Activated effector memory CD4-positive, alpha-beta T cell treated with Interleukin-2 at 50 U/mL for 16 hours (primary cell): ENCODE measurements at places on chromosomes 5 and 9.

GRCh38 chr5:177612215-177612673 is 12.3 kb downstream of the B4GALT7 start:
- DNase-seq: no peak

DNA sequence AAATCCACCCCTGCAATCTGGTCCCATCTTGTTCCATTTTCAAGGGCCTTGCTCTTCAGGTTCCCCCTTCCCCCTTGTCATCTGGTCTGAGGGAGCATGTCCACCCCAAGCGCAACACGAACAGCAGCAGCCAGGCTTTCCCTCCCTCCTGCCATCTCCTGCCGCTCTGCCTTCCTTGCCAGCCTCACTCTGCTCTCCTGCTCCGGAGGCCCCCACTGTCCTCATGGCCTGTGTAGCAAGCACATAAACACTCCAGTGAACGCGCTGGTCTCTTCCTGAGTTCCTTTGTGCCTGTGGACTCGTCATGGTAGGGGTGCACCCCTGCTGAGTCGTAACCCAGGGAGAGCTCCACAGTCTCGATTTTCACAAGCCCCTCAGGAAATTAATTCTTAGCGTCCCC is 29.9 kb downstream of the TENT4A start:
- no peak for DNase-seq

GRCh38 chr5:149724884-149725283 is 5.2 kb upstream of the PPARGC1B start:
- DNase-seq: no peak

DNA sequence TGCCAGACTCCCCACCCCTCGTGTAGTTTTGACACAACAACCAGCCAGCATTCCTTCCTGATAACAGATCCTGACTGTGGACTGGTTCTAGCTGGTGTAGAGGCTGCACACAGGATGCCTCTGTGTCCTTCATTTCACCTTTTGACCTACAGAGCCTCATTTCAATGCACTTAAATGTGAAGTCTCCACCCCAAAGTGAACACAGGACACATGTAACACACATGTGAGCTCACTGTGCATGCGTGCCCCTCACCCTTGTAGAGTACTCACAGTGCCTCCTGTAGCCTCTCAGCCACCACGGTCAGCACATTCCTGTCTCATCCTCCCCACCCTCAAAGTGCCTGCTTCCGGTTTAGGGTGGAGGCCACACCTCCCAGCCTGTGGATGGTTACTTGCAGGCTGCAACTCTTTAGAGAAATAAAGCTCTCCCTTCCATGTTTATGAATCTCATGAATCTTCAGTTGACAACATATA is 11.6 kb upstream of the NKD2 start:
- no peak for DNase-seq

DNA sequence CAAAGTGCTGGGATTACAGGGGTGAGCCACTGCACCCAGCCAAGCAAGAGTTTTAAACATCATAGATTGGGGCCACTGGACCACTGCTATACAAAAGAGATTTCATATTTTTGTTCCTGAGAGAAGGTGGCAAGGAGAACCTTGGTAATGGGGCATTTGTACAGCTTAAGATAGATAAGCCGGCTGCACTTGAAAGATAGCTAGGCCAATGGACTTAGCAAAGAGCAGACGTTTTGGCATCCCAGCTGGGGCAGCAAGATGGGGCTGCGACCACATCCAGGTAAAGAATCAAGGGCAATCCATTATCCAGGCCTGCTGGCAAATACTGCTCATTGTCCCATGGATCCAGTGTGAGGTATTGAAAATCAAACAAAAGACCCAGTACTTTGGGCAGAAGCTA is 3.9 kb upstream of the ISCA1 start:
- no peak for DNase-seq

DNA sequence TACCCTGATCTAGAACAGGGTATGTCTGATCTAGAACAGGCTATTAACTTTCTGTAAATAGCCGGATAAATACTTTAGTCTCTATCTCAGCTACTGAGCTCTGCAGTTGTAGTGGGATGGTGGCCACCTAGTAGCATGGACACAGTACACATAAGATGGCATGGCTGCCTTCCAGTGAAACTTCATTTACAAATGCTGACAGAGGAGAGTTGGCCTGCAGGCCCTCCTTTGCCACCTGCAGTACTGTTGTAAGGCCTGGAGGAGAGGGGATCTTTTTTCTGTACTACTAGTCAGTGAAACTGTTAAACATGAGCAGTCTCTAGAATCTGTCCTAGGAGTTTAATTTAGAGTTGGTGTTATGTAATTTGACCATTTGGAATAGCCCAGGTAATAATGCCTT is 86.0 kb downstream of the TRIO start:
- no peak for DNase-seq

DNA sequence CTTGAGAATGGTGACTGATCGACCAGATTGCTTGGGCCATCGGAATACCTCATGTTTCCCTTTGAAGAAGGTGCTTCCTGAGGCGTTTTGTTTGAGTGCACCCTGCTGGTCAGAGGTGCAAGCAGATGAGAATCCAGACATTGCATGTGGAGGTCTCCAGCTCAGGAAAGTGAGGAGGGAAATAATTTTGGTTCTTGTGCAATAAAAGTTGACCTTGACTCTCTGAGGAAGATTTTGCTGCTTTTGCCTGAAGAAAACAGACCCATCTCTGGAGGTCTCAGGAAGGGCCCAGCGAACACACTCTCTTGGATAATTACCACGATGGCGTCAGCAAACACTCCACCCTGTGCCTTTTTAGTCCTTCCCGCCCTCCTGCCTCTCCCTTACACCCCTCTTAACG is 69.7 kb downstream of the GRAMD2B start:
- DNase-seq: no peak

DNA sequence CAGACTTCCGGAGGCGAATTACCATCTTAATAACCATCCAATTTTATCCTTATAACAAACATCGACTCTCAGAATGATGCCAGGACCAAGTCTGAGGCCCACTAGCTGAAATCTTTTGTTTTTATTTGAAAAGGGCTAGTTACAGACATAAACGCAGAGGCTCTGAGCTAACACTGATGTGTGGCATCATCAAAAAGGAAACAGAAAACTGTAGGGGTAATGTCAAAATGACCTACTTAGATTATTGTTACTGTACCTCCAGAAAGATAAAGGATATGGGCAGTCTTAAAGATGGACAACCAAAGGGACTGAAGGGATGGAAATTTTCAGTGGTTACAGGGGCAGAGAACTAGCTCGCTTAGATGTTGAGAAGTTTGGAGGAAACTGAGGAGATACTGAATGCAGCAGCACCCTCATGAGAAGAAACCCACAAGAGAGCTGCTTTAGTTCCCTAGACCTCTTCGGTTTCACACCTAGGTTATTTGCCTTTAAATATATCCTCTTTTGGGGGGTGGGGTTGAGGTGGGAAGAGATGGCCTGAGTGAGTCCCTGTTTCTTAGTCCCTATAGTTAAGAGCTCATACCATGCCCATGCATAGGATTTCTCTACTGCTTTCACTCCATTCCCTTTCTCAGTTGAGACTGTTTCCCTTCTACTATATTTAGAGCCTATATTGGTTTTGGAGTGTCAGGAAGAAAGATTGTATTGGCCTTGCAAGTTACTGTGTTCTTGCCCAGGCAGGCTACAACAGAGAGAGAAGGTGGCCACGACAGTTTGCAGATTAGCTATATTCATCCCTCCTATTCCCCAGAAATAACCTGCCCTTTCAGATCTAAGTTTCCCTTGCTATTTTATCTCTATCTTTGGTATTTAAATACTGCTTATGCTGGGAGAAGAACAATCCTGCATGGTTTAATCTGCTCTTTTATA is 320.4 kb upstream of the EFNA5 start:
- DNase-seq: no peak

DNA sequence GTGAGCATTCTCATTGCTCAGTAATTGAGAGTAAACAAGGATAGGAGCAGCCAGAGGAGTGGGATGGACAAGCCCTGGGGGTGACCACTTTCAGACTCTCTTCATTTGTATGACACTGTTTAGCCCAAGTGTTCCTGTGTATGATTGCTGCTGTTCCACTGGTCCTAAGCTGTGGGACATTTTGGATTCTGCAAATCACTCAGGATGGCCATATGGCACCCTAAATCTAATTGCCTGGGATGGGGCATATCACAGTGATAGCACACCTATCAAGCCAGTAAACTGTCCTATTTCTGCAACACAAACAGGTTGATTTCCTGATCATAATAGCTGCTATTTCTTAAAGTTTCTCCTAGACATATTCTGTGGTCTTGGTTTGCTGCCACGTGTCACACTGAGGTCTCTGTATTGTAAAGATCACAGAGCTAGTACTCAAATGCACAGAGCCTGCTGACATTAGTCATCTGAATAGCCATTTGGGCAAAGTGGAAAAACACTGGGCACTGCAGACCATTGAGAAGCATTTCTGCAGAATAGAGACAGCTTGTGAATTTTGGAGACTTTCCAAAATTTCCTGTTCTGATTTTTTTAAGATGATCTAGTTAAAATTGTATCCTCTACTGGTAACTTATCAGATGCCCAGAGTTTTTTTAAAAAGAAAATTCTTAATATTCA is 320.2 kb downstream of the RFX3 start:
- DNase-seq: no peak

DNA sequence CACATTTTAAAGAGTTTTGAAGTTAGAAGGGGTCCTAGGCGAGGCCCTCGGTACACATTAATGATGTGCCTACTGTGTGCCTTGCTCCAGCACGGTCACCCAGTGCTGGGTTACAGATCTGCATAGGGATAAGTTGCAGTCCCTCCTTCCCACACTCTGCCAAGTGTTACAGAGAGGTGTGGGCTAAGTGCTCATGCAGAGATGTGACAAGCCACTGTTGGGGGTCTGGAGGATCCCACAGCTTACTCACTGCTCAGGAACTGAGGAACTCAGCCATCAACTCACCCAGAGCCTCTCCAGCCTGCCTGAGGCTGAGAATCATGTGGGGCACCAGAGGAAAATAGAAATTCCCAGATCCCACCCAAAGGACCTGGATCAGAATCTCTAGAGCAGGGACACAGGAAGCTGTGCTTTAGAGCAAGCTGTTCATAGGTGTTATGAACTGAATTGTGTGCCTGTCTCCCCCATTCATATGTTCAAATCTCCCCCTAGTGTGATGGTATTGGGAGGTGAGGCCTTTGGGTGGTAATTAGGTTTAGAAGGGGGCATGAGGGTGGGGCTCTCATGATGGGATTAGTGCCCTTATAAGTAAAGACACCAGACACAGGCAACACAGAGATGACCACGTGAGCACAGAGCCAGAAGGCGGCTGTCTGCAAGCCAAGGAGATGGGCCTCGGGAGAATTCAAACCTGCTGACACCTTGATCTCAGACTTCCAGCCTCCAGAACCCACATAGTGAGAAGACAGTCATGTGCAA is 164.1 kb downstream of the HSD17B3 start:
- DNase-seq: no peak

- DNase-seq: no peak
Measured at GRCh38 chr5:116289276-116289675, 204.5 kb downstream of the COMMD10 start.

- DNase-seq: no peak
Measured at GRCh38 chr5:176540476-176540899, 3.3 kb upstream of the RNF44 start.

GRCh38 chr5:117456866-117457470 is 882.3 kb upstream of the SEMA6A start:
- DNase-seq: no peak

DNA sequence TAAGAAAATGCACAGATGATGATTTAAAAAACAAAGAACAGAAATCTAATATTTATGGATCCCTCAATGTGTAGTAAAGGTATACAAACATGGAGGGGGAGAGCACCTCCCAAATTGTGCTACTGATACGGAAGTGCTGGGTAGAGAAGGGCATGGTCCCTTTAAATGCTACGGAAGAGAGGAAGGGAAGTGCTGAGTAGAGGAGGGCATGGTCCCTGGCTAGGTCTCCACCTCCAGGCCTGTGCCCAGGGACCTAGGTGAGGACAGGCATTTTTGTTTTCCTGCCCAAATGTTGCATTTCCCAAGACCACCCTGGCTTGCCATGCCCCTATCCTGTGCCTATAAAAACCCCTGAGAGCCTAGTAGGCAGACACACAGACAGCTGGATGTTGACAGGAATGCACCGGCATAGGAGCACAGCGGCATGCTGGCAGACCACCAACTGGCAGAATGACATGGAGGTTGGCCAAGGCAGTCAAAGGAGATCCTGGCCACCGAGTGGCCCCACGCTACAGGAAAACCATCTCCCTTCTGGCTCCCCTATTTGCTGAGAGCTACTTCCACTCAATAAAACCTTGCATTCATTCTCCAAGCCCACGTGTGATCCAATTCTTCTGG is 62.1 kb upstream of the SPDL1 start:
- DNase-seq: no peak

GRCh38 chr5:52799358-52799982 is 11.8 kb downstream of the ITGA1 start:
- no peak for DNase-seq

GRCh38 chr9:111050819-111051218 is 12.5 kb upstream of the LPAR1 start:
- DNase-seq: no peak

DNA sequence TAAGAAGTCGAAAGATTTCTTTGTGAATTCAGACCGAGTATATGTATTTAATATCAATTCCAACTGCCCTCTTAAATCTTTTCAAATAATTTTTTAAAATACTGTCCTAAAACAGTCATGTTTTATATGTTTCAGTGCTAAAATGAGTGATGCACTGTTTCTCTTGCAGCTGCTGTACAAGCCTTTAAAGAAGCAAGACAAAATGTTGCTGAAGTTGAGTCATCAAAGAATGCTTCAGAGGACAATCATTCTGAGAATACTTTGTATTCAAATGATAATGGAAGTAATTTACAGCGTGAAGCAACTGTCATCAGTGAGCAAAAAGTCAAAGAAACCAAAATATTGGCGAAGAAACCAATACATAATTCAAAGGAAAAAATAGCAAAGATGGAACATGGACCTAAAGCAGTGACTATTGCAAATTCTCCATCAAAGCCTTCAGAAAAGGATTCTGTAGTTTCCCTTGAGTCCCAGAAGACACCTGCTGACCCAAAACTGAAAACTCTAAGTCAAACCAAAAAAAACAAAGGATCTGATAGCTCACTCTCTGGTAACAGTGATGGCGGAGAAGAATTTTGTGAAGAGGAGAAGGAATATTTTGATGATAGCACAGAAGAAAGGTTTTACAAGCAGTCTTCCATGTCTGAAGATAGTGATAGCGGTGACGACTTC is 58.0 kb downstream of the LOX start:
- DNase-seq: no peak

DNA sequence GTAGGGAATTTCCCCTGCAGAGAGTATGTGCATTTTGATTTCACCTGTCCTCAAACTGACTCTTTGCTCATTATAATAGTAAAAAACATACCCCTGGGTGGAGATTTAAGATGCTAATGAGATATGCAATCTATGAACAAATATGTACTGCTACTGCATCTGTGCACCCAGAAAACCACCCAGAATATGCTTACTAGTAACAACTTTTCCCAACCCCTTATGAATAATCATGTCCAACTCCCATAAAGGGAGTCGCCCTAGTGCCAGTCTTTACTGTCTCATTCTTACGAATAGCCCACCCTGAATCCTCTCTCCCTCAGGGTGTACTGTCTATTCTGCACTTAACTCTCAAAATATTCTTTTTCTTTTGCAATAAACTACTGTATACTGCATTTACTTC is 39.0 kb upstream of the ZFP37 start:
- no peak for DNase-seq
